ENCODE measurements at places on chromosomes 6 and 20.

- DNase-seq, result peak; percentile 23
These were observed 5.9 kb downstream of the TMEM63B start for GRCh38 chr6:44133003-44133931.

- no peak for DNase-seq
These were observed 241.2 kb upstream of the PREP start for GRCh38 chr6:105644073-105644489.

GRCh38 chr20:54212226-54212625 is 4.3 kb downstream of the PFDN4 start:
- no peak for DNase-seq

- DNase-seq, result peak; percentile 54
These were observed 637 bp downstream of the ARID1B start for GRCh38 chr6:156777577-156778453.

GRCh38 chr6:163010145-163010544 is 282.4 kb downstream of the PACRG start:
- DNase-seq, result no peak

- DNase-seq, result no peak
These were observed 191.0 kb upstream of the LRFN2 start for GRCh38 chr6:40778196-40778595.

- no peak for DNase-seq
These were observed 1195.1 kb upstream of the MAP3K7 start for GRCh38 chr6:91781946-91782345.

GRCh38 chr6:70241031-70241430 is 61.9 kb downstream of the COL9A1 start:
- DNase-seq, result no peak

GRCh38 chr20:24702501-24703283 is 233.3 kb downstream of the SYNDIG1 start:
- DNase-seq, result no peak

- no peak for DNase-seq
These were observed 10.0 kb downstream of the UCKL1 start for GRCh38 chr20:63945921-63946920.

GRCh38 chr20:992801-993535 is 9.1 kb downstream of the RSPO4 start:
- DNase-seq, result no peak

- no peak for DNase-seq
These were observed 85.4 kb upstream of the RALY start for GRCh38 chr20:33908336-33908735.

DNA sequence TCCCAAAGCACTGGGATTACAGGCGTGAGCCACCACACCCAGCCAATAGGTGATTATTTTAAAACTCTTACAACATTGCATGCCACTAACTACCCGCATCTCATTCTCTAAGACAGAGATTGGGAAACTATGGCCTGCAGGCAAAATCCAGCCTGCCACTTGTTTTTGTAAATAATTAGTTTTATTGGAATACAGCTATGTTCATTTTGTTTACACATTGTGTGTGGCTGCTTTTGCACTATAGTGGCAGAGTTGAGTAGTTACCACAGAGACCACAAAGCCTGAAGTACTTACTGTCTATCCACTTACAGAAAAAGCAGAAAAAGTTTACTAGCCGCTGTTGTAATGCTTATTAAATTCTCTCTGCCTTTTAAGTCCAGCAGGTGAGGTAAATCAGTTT is 16.4 kb upstream of the PKIG start:
- no peak for DNase-seq

GRCh38 chr20:64150756-64151632 is 13.3 kb upstream of the MYT1 start:
- DNase-seq, result no peak

- DNase-seq, result no peak
These were observed 44.1 kb downstream of the NHSL1 start for GRCh38 chr6:138454981-138455706.

- DNase-seq, result no peak
These were observed 141.5 kb downstream of the MYB start for GRCh38 chr6:135322427-135323201.

GRCh38 chr6:107670792-107671199 is 153.3 kb downstream of the SCML4 start:
- DNase-seq, result no peak

- DNase-seq, result no peak
These were observed 368.7 kb upstream of the MANEA start for GRCh38 chr6:95208621-95209020.

DNA sequence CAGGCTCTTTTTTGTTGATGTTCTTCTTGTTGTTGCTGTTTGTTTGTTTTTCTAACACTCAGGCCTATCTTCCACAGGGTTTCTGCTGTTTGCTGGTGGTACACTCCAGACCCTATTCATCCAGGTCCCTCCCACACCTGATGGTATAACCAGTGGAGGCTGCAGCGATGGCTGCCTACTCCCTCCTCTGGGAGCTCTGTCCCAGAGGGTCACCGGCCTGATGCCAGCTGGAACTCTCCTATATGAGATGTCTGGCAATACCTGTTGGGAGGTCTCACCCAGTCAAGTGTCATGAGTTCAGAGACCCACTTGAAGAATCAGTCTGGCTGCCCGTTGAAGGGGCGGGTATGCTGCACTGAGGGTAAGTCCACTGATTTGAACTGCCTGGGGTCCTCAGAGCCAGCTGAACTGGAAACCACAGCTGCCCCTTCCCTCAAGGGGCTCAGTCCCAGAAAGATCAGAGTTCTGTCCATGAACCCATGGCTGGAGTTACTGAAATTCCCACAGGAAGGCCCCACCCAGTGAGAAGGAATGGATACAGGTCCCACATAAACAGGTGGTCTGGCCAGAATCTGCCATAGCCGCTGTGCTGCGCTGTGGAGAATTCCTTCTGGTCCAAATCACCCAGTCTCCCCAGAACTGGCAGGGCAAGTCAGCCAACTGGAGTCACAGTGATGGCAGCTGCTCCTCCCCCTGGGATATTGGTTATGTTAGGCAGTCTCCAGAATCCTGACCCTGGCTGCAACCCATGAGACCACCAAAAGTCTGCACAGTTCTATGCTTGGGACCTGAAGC is 664.4 kb downstream of the FRK start:
- no peak for DNase-seq

- DNase-seq, result no peak
These were observed 19.8 kb upstream of the RGS17 start for GRCh38 chr6:153150752-153151440.

DNA sequence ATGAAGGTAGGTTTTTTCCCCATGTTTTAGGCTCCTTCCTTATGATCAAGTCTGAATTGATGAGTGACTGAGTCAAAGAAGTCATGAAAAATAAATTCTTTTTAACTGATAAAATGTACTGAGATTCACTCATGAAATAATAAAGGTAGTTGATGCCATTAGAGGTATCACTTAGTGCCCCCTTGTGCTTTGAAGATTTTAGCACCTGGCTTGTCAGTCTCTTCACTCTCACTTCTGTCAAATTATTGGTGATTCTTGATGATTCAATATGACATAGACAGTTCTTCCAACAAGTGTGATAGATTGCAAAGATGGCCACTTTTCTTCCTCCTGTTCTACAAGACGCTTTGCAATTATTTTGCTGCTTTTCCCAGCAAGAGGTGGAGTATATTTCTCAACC is 4.2 kb upstream of the DLK2 start:
- DNase-seq, result no peak

- DNase-seq, result peak; percentile 60
These were observed 15.1 kb downstream of the HMGN4 start for GRCh38 chr6:26553264-26553634.

DNA sequence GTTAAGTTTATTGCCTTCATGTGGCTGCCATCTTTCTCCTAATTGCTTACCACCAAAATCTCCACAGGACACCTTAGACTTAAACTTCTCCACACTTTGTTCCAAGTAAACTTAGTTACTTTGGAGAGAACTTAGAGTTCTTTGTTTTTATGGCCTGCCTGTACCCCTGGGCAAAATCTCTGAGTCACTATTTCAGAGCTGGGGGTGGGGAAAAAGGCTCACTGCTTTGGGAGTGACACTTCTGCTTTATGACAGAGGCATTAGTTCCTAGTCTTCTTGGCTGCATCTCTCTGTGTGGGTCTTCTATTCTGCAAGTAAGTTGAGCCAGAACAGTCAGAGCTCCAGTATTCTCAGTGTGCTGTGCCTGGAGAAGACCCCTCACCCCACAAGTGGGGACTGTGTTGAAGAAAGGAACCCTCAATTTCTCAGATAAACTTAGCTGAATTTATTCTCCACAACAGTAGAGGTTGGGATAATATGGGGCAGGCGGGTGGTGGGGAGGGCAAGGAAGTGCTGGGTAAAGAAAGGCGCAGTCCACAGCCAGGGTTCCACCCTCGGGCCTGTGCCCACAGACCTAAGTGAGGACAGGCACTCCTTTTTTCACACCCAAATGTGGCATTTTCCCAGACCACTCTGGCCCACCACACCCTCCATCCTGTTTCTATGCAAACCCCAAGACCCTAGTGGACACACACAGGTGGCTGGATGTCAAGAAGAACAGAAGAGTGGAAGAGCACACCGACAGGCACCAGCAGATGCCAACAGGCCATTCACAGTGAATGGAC is 636.6 kb upstream of the MAN1A1 start:
- DNase-seq, result no peak

DNA sequence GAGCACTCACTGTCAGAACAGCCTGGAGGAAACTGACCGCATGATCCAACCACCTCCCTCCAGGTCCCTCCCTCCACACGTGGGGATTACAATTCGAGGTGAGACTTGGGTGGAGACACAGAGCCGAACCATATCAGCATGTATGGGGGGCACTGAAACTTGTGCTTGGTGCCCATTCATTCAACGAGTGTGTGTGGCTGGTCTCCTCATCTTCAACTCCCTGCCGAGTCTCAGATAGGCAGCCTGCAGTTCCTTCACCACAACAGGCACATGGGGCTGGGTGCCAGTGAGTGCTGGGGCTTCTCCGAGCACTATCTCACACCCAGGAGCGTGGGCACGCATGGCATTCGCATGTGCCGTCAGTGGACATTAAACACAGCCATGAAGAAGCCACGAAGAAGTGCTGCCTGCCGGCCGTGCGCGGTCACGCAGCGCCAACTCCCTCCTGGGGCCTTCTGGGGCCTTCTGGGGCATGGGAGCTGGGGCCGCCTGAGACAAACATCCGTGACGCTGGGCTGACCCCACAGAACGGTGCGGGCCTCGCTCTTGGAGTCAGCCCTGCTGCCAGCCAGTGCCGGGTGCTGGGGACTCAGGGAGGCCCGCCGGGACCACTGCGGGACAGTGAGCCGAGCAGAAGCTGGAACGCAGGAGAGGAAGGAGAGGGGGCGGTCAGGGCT is 714 bp upstream of the RTEL1 start:
- no peak for DNase-seq

DNA sequence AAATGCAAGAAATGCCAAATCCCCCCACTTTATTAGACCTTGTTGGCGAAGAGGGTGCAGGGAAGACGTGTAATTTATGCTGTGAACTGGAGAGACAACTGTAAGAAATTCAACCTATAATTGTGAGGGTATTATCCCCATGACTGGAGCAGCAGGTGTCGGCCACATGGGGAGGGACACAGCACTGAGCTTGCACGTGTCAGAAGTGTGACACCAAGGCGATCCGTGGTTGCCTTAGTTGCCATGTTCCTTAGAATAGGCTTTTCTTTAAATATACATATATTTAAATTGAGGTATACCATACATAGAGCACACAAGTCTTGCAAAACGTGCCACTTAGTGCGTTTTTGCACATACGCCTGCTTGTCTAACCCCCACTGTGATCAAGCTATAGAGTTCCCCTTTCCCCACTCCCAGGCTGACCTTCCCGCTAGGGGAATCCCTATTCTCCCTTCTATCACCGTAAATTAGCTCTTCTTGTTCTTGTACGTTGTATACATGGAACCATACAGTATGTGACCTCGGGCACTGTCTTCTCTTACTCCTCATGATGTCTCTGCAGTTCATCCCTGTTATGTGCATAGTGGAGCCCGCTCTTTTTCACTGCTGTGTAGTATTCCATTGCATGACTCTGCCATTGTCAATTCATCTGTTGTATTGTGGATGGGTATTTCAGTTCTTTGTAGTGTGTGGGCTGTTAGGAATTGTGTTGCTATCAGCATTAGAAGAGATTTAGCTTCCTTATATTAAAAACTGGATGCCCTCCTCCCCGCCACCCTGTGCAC is 81.6 kb upstream of the PMEPA1 start:
- DNase-seq, result no peak

DNA sequence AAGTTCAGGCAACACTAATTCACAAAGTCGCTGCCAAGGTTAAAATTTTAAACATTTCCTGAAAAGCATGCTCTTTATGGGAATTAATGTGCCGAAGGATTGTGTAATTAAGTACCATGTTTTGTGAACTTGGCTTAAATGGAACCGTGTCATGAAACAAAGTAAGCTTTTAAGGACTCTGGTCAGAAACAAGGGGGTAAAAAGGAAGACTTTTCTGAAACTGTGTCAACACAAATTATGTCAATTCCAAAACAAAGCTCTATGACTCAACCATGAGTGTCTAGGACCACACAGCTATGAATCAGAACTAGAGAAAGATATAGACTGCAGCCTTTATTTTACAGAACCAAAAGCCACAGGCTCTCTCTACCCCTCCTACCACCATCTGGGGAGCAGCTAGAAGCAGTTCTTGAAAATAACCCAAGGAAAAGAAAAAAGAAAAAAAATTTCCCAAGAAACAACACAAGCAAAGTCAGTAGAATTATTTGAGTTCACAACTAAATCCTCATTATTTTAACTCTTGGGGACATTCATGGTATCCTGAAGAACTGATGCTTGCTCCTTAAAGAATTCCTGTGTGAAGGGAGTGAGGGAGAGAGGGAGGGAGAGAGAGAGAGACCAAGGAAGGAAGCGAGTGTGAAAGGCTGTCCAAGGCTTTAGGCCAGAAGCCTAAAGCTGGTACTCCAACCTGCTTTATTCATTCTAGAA is 81.9 kb downstream of the ZMYND8 start:
- DNase-seq, result no peak

DNA sequence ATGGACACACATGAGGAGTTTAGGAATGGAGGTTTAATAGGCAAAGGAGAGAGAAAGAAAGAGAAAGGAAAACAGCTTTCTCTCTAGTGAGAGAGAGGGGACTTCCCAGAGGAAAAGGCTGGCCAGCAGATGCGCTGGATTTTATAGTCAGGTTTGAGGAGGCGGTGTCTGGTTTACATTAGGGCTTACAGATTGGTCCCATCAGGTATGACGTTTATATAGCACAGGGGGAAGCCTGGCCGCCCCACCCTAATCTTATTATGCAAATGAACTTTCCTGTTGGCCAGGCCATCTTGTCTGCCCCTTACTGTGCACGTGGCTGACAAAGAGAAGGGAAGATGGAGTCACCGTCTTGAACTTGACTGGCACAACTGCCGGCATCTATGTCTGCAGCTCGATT is 86.6 kb upstream of the QKI start:
- DNase-seq, result no peak

GRCh38 chr20:54146672-54147071 is 27.1 kb downstream of the CYP24A1 start:
- no peak for DNase-seq

Measured in amygdala (tissue), 56 donors.